Stimulated activated CD8-positive, alpha-beta memory T cell treated with anti-CD3 and anti-CD28 coated beads, Interleukin-12 subunit alpha, Interleukin-12 subunit beta, amount 100 ng/mL, for 4 hours (primary cell): ENCODE measurements at places on chromosomes 5 and 9.
A peak's percentile ranks its signal among the peaks of the same experiment; 100 is the strongest.

DNA sequence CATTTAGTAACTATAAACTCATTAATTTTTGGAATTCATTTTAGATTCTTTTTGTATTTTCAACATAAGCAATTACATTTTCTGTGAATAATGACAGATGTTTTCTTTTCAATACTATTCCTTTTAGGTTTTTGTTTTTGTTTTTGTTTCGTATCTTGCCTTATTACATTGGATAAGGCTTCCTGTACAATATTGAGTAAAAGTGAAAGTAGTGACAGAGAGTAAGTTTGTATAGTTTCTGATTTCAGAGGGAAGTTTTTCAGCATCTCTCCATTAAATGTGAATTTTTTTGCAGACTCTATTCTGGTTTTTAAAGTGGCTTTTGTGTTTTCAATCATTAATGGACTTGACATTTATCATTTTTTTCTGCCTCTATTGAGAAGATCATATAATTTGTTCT, 12.8 kb upstream of the CAMK4 start:
- no peak for DNase-seq

GRCh38 chr5:152288917-152289595, 116.0 kb downstream of the NMUR2 start:
- no peak for DNase-seq

DNA sequence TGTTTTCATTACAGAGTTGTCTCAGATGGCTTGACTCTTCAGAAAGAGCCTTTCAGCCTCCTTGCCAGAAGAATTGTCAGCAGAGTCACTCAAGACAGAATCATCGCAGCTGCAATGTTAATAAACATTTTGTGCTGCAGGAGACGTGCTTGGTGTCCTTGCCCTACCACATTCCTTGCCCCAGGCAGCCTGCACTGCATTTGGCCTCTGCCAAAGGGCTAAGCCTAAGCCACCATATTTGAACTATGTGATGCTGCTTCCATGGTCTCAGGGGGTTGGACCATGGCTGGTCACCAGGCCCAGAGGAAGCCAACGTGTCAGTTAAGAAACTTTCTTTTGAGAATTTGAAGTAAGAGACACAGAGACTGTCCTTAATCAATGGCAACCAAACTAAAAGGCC, 145.4 kb downstream of the ACTL7B start:
- no peak for DNase-seq

DNA sequence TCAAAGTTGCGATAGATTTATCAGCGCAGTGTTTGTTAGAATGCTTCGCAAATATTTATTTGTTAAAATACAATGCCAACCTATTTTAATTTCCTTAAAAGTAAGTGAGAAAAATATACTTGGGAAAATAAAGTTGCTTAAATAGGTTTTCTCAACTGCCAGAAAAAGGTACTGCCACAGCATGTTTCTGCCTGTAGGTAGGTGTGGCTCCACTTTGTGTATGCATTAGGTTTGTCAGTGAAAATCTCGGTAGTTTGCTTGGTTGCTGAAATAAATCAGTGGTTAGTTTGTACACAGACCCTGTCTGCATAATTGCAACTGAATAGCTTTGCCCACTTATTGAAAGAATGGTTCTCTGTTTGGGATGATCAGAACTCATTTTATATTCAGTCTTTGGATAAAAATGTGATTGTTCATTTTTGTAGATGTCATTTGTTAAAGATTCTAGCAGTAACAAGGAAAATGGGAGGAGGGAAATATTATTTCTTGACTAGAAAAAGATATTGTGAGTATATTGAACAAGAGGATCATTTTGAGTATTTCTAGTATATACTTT, 25.7 kb downstream of the C9orf85 start:
- no peak for DNase-seq

DNA sequence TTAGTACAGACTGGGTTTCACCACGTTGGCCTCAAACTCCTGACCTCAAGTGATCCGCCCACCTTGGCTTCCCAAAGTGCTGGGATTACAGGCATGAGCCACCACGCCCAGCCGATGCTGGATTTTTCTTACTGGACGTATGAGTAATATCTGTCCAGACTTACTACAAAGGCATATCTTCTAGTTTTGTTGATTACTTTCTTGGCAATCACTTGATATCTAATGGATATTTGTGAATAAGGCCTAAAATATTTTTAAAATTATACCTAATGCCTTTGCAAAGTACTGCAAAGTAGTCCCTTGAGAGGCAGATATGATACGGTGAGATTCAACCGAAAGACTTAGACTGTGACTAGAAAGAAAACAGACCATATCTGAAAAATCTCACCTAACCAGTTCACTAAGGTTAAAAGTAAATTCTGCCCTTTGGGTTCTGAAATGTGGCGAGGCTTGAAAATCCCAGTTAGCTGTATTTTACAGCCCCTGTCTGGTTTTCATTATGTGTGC, 152.1 kb downstream of the GNAQ start:
- no peak for DNase-seq

GRCh38 chr5:143434261-143435209, 31.0 kb upstream of the NR3C1 start:
- no peak for DNase-seq

DNA sequence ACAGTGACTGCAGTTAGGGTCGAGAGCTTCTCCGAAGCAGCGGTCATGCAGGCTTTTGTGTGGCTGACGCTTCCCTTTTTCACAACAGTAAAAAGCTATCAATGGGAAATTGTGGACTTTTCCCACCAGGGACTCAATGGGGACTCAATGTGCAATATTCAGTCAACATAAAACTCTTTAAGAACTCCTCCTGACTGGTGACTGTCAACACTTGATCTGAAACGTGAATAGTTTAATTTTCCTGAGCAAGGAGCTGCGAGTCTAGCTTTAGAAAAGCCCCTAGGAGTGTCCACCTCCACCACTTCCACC, 28.7 kb downstream of the EXOC3 start:
- DNase-seq: no peak

DNA sequence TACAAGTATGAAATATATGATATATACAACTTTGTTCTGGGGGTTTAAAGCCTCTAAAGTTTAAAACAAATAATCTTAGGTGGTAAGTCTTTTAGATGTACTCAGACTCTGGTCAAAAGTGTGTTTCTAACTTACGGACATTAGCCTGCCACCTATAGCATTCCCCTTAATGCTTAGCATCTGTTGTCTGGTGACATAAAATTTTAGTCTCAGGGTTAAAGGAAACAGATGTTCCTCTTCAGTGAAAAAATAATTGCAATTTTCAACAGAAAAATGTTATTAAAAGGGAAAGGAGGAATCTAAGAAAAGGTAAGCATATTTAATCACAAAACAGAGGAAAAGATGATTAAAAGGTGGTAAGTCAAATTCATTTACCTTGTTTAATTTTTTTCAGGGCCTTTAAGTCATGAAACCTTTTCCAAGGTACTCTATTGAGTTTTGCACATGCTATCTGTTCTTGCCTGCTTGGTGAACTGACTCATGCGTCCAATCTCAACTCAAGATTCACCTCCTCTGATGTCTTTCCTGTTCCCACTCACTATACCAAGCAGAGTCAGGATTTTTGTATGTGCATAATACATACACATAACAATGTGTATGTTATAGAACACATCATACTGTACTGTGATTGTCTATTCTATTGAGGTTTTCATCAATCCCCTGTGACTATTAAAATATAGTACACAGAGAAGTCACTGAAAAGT, 7.9 kb downstream of the TMEM167A start:
- no peak for DNase-seq

GRCh38 chr5:176371621-176372539, 6.6 kb downstream of the ARL10 start:
- no peak for DNase-seq

- no peak for DNase-seq
These were observed 145.9 kb downstream of the MELK start for GRCh38 chr9:36718612-36719011.

GRCh38 chr5:154315196-154315595, 124.7 kb downstream of the GALNT10 start:
- no peak for DNase-seq

- DNase-seq: no peak
These were observed 18.7 kb downstream of the XRCC4 start for GRCh38 chr5:83095957-83096539.

DNA sequence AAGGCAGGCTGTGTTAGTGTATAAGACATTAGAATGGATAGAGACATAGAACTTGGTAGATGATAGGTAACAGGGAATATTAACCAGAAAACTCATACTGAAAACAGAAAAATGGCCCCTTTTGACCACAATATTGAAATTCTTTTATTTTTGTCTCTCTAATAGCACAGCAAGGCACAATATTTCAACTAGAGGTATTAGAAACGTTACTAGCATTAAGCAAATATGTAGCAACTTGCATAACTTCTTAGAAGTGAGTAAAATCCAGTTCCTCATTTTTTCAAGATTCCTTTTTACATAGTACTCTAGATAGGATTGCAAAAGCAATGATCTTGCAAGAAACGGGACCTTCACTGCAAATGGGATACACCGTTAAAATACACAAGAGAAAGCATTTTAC, 102.7 kb upstream of the VCAN start:
- DNase-seq: no peak

GRCh38 chr5:177317959-177318377, 6.3 kb upstream of the MXD3 start:
- peak; percentile 53 for DNase-seq

GRCh38 chr9:128001779-128002298, 21.1 kb upstream of the EEIG1 start:
- DNase-seq: no peak

GRCh38 chr5:113601423-113601822, 87.9 kb downstream of the YTHDC2 start:
- no peak for DNase-seq

DNA sequence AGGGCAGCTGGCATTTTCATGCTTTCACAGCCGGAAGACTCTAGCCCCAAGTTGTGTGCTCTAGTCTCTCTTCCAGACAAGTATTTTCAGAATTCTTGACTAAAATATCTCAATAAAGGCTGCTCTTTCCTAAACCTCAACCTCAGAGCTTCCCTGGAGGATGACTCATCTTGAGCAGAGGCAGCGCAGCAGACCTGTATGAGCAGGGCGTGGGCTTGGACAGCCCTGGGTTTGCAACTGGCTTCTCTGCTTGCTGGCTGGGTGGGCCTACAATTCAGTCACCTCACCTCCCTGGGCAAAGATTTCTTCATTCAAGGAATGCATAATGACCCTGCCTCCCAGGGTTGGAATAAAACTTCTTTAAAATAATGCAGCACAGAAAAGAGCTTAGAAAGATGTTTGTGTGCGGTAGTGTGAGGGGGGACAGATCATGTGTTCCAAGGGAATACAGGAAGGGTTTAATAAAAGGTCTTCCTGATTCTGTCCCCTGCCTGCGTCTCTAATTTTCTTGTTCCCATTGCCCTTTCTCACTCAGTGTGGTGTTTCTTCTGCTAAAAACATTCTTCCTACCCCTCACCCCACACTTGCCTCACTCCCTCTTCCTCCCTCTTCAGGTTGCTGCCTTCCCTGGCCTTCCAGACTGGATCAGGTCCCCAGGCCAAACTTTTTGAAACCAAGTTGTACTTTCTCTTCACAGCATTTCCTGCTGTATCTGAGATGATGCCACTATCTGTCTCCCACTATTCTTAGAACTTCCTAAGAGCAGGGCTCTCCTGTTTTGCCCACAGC, 39.4 kb upstream of the MAP1B start:
- DNase-seq: no peak

DNA sequence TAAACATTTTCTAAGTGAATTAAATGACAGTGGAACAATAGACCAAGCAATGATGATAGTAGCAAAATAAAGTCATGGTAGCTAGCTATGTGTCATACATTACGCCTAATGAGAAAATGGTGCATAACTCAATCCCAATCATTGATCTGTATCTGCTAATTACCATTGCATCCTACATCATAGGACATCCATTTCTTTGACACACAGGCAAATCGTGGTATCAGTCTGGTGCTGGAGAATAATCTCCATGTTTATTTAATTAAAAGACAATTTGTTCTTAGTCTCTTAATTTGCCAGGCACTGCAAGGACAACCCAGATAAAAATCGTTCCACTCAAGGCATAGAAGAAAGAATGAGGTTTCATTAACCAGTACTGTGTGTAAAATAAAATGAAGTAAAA, 89.6 kb upstream of the SMC5 start:
- no peak for DNase-seq

DNA sequence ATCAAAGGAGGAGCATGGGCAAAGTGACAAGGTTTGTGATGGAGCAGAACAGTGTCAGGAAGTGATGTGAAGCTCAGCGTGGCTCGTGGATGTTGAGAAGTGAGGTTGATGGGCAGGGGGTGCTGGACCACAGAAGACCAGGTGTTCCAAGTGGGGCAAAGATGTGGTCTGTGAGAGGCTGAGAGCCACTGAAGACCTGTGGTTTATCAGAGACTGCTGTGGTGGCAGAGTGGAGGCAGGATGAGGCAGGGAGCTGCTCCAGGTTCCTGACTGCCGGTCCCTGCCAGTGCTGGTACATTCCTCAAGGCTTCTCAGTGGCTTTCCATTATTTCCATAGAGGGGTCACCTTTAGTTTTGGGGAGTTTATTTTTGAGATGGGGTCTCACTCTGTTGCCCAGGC, 19.1 kb downstream of the PALM2AKAP2 start:
- no peak for DNase-seq

GRCh38 chr5:98514215-98514614, 259.2 kb upstream of the RGMB start:
- no peak for DNase-seq

- DNase-seq: no peak
These were observed 6.8 kb downstream of the FAM219A start for GRCh38 chr9:34451545-34451944.

DNA sequence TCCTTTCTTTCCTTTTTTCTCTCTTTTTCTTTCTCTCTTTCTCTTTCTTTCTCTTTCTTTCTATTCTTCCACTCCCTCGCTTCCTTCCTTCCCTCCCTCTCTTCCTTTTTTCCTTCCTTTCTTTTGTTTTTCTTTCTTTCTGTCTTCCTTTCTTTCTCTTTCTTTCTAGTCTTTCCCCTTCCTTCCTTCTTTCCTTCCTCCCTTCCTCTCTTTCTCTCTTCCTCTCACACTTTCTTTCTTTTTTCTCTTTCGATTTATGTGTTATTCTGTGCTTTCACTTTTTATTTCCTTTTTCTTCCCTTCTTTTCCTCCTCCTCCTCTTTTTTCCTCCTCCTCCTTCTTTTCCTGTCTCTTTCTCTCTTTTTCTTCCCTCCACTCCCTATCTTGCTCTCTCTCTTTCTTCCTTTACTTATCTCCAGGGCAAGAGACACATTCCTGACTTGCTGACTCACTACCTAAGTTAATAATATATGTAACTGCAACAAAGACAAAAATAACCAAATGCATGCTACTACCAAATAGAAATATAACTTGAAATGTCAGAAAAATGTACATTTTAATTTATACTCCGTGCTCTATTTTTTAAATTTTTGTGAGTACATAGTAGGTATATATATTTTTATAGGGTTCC, 445.5 kb downstream of the GABRG2 start:
- DNase-seq: no peak

- no peak for DNase-seq
These were observed 1293.7 kb upstream of the C9orf72 start for GRCh38 chr9:28866951-28867350.

DNA sequence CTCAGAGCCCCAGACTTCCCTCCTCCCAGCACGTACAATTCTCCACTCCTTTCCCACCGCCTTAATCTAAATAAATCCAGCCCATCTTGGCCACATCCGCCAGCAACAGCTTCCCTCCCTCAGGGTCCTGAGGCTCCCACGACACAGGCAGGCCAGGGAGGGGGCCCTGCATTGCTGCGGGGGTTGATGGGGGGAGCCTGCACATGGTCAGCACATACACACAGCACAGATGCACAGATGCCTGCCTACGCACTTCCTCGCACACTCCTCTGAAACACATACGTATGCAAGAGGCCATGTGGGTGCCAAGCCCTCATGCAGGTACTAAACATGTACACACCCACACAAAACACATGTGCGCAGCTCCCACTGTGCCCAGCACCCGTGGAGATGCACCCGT, 14.8 kb downstream of the PDGFRB start:
- no peak for DNase-seq

GRCh38 chr5:132228241-132229035, 785 bp upstream of the P4HA2 start:
- no peak for DNase-seq
